Left forelimb (tissue), 1 donor: ENCODE measurements at places on chromosomes 2 and 18.
A peak's percentile ranks its signal among the peaks of the same experiment; 100 is the strongest.

DNA sequence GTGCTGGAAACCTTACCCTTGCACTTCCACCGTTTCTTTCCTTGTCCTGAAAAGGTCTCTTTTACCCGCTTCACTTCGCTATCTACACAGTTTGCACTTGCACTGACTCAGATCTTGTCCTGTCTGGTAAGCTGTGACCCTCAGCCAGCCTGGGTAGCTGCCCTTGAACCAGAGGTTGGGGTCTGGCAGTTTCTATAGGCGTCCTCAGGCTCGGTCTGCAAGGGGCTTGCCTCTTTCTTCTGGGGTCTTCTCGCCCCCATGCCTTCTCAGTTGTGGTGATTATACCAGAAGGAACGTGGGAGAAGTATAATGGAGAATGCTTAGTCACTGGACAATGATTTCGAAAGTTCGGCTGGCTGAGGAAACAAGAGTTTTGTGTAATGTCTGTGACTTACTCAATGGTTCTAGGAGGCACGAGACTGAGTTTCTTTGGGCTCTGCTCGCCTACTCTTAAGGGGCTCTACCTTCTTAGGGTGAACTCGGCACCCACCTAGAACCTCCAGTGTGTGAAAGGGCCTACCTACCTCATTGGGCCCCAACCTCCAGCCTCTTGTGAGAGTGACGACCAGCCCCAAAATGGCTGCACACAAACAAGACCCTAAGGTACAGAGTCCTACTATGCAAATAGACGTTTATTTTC lies 6.9 kb upstream of the STAT1 start:
- peak; percentile 72 for DNase-seq

DNA sequence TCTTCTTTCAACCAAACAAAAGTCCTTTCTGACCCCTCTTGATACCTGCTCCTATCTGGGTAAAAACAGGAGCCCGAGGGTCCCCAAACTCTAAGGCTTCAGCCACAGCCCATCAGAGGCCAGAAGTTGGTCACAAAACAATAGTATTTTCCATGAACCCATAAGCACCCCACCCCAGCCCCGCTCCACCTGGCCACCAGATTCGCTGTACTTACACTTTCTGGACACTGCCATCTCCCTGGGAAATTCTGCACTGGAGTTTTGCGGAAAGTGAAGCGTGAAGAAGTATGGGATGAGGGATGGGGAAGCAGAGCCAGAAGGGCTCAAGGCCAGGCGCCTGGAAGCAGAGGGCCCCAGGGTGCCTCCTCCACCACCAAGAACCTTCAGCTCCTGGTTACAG lies 5.2 kb upstream of the RUFY4 start:
- DNase-seq: no peak

GRCh38 chr2:214630402-214631045 lies 179.0 kb downstream of the BARD1 start:
- no peak for DNase-seq

GRCh38 chr2:190819840-190820301 lies 60.8 kb upstream of the GLS start:
- DNase-seq: no peak

DNA sequence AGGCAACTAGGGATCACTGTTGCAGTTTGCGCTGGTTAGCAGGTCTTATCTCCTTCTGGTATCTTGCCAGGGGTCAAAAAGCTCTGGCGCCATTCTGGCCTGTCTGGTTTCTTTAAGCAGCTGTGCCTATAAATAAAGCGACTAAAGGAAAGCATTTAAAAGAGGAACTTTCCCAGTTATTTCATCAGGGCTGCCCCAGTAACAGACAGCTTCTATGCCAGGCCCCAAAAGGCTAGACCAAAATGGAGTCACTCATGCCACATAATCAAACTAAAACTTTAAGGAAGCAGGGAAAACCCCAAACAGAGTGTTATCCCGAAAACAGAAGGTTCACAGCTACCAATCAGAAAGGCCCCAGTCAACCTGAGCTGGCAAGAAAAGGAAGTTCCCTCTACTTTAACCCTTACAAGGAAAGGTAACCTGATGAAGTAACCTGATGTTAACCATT lies 41.2 kb upstream of the HNRNPA3 start:
- DNase-seq: no peak

GRCh38 chr2:25421820-25422411 lies 80.2 kb upstream of the DNMT3A start:
- no peak for DNase-seq

DNA sequence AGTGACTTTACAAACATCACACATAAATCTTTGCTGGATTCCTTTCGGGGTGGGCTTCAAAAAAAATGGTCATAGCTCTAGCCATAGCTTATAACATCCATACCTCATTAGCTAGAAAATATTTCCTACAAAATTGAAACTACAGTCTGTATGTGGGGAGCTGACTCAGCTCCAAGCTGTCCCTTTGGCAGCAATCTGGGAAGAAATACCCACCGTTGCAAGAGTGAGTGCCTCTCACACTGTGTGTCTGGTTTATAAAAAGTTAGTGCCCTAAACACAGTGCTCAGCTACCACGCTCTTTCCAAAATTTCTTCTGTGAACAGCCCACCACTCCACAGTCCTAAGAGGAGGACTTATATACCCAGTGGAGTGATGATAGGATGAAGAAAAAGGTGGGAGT lies 170.1 kb downstream of the RBM43 start:
- no peak for DNase-seq

DNA sequence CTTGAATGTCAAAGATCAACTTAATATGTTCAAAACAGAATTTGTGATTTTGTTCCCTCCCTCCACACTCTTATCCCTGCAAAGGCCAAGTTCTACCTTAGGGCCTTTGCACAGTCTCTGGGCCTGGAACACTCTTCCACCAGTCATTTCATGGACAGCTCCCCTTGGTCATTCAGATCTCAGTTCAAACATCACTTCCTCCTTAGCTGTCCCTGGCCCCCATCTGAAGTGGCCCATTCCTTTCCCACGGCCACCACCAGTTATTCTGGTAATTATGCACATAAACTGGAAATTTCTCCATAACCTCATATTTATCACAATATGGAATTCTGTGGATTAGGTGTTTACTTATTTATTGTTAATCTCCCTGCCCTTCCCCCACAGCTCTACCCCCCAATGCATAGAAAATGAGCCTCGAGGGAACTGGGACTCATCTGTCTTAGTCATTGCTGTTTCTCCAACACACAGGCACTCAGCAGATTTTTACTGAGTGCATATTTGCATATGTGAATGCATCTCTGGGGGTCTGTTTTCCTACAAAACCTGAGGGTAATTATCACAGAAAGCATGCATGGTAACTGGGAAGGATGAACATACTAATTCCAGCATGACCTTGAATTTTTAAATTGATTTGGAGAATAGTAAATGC lies 35.5 kb upstream of the SPTBN1 start:
- DNase-seq: no peak

DNA sequence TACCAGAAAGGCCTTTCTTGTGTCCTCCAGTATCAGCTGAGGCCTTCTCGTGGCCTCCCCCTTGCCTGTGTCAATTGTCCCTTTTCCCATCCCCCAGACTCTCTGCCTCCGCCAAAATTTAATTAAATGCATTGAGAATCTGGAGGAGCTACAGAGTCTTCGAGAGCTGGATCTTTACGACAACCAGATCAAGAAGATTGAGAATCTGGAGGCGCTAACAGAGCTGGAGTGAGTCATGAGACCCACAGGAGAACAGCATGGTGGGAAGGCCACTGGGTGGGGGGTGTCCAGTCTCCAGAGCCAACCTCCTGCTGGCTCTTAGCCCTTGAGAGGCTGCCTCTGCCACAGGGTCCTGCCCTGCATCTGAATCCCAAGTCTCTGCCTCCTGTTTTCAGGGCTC lies 8.8 kb downstream of the PPP1R7 start:
- no peak for DNase-seq

GRCh38 chr2:27903649-27904404 lies 13.3 kb downstream of the BABAM2 start:
- DNase-seq: no peak

- DNase-seq: no peak
Measured at GRCh38 chr2:10590742-10591141, 99.0 kb downstream of the NOL10 start.

DNA sequence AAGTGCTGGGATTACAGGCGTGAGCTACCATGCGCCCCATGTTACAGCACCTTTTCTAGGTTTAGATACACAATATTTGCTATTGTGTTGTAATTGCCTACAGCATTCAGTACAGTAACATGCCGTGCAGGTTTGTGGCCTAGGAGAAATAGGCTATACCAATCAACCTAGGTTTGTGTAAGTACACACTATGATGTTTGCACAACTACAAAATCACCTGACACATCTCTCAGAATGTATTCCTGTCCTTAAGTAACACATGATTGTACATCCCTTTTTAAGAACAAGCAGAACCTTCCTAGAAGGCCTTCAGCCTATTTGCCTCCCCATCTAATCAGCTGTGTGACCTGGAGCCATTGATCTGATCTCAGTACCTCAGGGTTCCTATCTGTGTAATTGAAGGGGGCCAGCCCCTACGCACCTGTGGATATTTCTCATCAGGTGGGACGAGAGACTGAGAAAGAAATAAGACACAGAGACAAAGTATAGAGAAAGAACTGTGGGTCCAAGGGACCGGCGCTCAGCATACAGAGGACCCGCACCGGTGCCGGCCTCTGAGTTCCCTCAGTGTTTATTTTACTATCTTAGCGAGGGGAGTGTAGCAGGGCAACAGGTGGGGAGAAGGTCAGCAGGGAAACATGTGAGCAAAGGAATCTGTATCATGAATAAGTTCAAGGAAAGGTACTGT lies 18.7 kb upstream of the TMBIM1 start:
- DNase-seq: no peak

- DNase-seq: no peak
Measured at GRCh38 chr2:115552726-115553125, 1110.3 kb downstream of the DPP10 start.

GRCh38 chr2:200695191-200695590 lies 109.4 kb downstream of the AOX1 start:
- DNase-seq: no peak

- DNase-seq: peak; percentile 87
Measured at GRCh38 chr2:174025271-174026121, 60.3 kb upstream of the SP3 start.

DNA sequence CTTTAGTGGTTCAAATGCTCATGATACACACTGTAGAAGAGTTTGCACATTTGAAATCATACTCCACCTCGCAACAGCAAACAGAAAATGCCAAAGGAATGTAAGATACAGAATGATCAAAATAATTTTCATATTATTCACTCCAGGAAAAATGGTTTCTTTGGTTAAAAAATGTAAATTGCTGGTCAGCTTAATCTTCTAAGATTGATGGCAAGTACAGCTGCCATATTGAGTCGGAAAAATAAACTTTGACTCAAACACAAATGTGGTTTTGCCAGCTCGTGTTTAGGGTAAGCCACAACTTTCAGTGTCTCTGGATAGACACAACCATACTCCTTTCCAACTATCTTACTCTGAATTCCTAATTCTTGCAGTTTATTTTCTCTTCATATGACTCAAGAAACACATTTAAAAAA lies 154.9 kb upstream of the SMIM21 start:
- no peak for DNase-seq

DNA sequence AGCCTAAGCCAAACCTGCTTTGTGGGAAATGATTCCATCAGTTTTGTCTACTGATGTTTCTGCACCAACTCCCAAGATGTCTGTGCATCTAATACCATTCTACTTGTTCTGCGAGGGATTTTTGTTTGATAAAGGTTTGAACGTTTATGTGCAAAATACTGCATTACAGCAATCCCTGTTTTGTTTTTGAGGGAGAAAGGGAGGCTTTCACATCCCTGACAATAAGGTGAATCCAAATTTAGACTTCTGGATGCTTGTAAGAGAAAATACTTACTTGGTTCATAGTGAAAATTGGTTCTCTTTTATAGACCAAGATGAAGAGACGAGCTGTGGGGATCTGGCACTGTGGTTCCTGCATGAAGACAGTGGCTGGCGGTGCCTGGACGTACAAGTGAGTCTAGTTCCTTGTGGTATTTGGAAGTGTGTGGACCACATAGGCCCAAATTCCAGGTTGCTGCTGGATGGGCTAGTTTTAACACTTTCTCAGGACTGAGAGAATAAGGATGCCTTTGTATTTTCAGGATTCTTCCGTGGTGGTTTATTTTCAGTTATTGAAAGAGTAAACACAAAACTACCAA lies 1.1 kb downstream of the RPL37A start:
- DNase-seq: no peak

DNA sequence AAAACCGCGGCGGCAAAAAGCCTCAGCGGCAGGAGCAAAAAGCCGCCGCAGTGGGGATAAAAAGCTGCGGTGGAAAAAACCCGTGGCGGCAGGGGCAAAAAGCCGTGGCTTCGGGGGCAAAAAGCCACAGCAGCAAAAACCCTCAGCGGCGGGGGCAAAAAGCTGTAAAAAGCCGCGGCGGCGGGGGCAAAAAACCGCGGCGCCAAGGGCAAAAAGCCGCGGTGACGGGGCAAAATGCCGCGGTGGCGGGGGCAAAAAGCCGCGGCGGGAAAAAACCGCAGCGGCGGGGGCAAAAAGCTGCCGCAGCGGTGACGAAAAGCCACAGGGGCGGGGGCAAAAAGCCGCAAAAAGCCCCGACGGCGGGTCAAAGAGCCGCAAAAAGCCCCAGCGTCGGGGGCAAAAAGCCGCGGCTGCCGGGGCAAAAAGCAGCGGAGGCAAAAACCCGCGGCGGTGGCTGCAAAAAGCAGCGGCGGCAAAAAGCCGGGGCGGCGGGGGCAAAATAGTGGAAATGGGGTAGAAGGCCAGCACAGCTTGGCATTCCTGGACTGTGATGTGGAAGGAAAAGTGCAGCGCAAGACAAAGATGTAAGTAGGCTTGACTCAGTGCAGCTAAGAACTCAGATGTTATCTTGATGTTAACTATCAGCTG lies 151.8 kb downstream of the ANKRD30BL start:
- no peak for DNase-seq

DNA sequence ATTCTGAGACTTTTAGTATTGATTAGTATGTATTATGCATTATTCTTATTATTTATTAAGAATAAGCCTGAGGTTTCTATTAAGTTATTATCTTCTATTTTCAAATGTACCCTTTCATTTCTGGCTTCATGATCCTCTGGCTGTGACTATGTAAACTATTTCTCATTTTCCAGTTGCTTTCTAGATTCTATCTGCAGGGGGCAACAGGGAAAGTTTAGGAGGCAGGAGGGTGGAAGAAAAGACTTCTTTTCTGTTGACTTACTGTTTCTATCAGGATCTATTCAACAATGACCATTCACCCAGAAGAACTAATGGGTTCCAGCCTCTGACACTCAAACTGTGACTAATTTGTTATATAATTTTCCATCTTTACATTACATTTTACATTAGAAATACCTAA lies 653.4 kb upstream of the FSHR start:
- DNase-seq: no peak

DNA sequence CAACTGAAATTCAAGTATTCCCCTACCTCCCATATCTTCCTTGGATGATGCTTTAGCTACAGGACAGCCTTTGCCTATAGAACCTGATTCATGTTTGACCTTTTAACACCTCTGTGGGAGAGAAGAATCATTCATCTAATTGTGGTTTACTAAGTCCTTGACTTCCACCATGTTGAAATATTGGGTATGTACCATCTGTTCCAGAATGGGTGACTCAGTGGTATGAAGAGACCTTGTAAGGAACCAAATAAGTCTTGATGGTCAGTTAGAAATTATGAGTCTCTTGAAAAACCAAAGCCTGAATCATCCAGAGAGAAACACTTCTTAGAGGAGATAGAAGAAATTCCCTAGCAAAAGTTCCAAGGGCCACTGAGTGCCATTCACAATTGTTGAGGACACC lies 27.5 kb downstream of the STAMBP start:
- no peak for DNase-seq

GRCh38 chr2:21326152-21326551 lies 202.4 kb downstream of the TDRD15 start:
- no peak for DNase-seq

GRCh38 chr18:12531749-12532148 lies 124.0 kb downstream of the PRELID3A start:
- DNase-seq: no peak

GRCh38 chr2:231706731-231707624 lies 1.3 kb upstream of the PTMA start:
- peak; percentile 98 for DNase-seq
